Hepatocyte (in vitro differentiated cells): ENCODE measurements at places on chromosomes 6 and 20. TPM values are rescaled to one million over a fixed set of nuclear protein-coding genes. Genes with fewer than 3 reads are reported as not detected.

The PNPLA1 gene
- polyA plus RNA-seq, result 0.48 and 0.64 TPM in 2 replicates

The C20orf144 gene
- polyA plus RNA-seq, result 0.41 and 0.46 TPM in 2 replicates

The LPA gene
- 0.51 and 0.52 TPM in 2 replicates for polyA plus RNA-seq

The PDE10A gene
- 2.0 and 5.7 TPM in 2 replicates for polyA plus RNA-seq

The TOX2 gene
- 12.1 and 13.4 TPM in 2 replicates for polyA plus RNA-seq

The MYCT1 gene
- 0.05 and 0.72 TPM in 2 replicates for polyA plus RNA-seq

The LAMA4 gene
- polyA plus RNA-seq, result 8.4 and 14.1 TPM in 2 replicates

The EBF4 gene
- polyA plus RNA-seq, result 17.9 and 27.1 TPM in 2 replicates

The PGC gene
- polyA plus RNA-seq, result 67.4 and 109 TPM in 2 replicates

The VSX1 gene
- not detected in 2 replicates for polyA plus RNA-seq
